ENCODE measurements at places on chromosomes 7 and 10.

- no peak for DNase-seq
These were observed 95.0 kb downstream of the FAM53B start for GRCh38 chr10:124649214-124649613.

DNA sequence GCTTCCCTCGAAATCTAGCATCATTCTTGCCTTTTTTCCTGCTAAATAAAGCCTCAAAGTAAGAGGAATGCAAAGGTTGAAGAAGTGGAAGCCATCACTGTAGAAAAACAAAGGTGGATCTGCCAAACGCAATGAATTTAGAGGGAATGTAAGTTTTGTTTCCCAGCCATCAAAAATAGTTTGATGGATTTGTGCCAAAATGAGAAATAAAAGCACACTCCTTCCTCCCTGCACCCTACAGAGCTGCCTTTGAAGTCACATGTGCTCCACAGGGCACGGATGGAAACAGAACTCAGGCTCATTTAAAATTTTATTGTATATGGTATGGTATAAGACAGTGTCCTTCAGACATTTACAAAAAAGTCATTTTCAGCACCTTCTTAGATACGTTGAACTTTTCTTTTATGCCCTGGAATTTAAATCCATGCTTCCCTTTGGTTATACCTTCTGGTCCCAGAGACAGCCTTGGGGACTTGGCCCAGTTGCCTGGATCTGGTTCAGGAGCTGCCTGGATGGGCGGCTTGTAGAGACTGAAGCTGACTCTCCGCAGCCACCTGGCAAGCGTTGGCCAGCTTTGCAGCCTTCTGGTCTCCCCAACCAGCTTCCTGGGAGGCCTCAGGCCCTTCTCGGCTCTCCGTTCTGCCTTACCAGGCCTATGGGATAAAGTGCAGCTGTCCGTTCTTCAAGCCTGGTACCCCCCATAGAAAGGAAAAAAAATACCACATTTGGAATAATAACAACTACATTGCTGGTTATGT is 228.5 kb upstream of the NEBL start:
- no peak for DNase-seq

GRCh38 chr10:27285093-27285492 is 44.5 kb upstream of the ACBD5 start:
- peak; percentile 15 for DNase-seq

GRCh38 chr7:132959891-132960290 is 122.0 kb downstream of the CHCHD3 start:
- no peak for DNase-seq

DNA sequence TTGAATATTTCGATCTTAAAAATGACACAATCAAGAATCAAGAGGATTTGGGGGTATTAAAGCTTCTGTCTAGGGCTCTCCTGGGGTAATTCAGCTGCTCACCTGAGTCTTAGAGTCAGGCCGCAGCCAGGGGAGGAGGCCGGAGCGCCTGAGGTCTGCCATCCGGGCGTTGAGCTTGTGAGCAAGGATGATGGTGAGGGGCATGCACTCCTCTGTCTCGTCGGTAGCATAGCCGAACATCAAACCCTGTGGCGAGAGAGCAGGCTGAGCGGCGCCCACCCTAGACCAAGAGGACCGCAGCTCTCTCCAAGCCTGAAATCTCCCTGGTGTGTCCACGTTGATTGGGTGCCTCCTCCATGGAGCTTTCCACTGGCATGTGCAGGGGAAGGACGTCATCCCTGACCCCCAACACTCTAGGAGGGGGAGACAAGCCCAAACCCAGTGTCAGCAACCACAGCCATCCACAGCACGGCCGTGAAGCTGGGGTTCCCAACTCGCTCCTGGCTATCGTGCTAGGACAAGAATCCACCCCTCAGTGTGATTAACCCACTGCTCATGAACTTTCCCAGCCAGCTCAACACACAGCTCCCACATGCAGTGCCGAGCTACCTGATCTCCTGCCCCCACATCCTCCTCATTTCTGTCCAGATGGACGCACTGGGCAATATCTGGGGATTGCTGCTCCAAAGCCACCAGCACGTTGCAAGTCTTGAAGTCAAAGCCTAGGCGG is 9.2 kb downstream of the MAT1A start:
- DNase-seq: no peak

GRCh38 chr7:20799566-20800366 is 13.1 kb upstream of the SP8 start:
- DNase-seq: no peak

All from left colon (tissue), 2 donors.